Activated T-cell treated with anti-CD3 and anti-CD28 coated beads, Interleukin-2, amount 50 U/mL, for 1 hour (primary cell): ENCODE measurements at places on chromosomes 3 and 15.

- DNase-seq, result no peak
These were observed 151.1 kb upstream of the HES1 start for GRCh38 chr3:193984876-193985275.

DNA sequence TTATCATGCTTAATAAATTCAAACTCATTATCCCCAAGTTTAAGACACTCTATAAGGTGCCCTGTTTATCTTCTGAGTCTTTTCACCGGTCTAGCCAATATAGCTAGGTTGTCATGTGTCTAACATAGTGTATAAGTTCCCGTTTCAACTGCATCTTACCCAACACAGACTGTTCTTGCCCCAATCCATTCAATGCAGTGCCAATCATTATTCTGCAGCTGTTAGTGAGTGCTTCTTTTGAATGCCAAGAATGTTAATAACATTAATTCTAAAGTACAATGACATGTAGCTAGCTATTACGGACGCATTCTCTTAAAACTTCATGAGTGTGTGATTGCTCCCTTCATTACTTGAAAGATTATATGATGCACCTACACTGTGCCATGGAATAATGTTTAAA, 646.4 kb upstream of the NR2F2 start:
- no peak for DNase-seq

DNA sequence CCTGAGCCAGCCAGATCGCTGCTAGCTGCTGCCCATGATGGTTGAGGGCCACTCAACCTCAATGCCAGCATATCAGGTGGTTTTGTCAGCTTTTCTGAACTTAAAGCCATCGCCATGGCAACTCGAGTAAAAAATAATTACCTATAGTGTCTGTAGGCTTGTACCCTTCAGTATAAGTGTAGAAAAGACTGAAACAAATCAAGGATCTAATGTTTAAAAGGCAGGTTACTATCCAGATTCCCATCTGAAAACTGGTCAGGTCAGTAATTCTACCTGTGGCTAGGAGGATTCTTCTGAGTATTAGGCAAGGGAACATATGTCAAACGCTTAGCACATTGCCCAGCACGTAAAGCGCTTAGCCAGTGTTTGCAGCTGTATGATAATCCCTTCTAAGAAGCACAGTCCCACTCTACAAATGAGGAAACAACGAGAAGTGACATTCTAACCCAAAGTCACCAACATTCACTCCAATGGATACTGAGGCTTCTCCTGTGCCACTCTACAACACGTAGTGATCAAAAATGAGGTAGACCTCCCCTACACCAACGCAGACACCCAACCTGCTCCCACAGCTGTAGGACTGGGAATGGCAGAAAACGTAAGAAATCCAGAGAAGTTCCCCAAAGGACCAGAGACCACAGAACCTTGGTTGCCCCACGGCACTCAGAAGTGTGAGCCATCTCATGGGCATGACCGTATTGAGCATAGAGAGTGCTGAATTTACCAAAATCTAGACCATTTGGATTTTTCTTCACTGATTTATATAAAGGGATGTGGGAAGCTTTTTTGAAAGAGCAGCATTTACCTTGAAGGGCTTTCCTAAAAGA, 55.3 kb downstream of the SLTM start:
- no peak for DNase-seq

DNA sequence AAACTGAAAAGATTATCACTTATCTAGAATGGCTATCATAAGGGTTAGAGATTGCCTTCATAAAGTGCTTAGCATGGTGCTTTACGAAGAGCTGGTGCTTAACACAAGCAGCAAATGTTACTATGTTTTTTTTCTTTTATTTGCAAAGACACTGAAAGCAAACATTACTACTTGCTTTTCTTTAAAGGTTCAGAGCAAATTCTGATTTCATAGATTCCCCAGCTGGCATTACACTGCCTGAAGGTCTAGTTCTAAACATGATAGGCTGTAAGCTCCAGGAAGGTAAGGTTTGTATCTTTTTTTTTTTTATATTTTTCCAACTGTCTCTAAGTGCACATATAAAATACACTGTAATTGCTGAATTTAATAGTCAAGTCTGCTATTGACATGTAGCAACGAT, 71.9 kb downstream of the UQCC5 start:
- DNase-seq, result no peak

DNA sequence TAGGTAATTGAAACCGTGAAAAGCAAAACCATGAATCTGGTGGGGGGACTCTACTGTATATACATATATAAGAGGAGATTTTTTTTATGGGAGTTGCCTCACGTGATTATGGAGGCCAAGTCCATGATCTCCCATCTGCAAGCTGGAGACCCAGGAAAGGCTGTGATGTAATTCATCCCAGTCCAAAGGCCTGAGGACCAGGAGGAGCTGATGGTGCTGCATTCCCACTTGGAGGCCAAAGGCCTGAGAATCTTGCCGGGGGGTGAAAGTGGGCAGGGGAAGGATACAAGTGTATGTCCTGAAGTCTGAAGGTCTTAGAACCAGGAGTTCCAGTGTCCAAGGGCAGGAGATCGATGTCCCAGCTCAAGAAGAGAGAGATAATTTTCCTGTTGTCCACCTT, 37.1 kb upstream of the CEMIP start:
- DNase-seq, result no peak
